PC-3 (cell line): ENCODE measurements at places on chromosomes 6 and 20.
A peak's percentile ranks its signal among the peaks of the same experiment; 100 is the strongest.

DNA sequence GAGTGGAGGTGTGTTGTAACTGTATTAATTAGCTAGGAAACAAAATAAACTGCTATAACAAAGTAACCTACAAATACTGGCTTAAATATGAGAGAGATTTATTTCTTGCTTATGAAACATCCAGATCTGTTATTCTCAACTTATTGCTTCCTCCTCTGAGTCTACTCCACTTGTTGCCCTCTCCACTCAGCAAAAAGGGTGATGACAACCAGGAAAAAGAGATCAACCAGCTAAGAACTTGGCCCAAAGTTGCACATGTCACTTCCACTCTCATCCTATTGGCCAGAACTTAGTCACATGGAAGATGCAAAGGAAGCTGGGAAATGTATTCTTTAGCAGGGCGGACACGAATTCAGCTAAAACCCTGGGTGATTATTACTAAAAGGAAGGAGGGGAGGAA is 5.2 kb upstream of the TP53RK start:
- DNase-seq, result peak; percentile 25

DNA sequence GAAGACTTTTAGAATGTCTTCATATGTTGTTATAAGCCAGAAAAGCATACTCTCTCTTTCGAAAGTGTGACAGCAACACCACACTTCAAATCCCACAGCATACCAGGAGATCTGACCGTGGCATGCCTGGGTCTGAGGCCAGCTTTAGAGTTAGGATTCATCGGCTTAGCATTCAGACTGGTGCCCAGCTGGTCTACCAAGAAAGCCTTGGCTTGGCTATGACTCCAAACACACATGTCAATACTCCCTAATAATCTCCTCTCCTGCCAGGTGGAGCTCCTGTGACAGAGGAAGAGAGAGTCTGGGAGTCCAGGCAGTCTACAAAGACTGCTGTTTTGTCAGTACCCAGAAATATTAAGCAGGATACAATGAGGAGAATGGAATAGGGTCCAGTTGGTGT is 77.1 kb upstream of the MAN1A1 start:
- peak; percentile 5 for DNase-seq

DNA sequence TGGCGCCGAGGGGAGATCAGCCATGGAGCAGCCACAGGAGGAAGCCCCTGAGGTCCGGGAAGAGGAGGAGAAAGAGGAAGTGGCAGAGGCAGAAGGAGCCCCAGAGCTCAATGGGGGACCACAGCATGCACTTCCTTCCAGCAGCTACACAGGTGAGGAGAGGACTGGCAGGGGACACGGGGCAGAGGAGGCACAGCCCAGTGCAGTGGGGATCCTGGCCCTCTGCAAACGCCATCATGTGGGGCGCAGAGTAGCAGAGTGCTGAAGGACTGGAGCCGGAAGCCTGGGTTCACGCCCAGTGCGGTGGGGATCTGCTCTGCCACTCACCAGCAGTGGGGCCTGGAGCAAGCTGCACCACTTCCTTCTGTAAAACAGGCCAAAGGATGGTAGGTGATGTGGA is 41.1 kb upstream of the FANCE start:
- DNase-seq, result no peak

GRCh38 chr6:5619249-5619648 is 357.9 kb downstream of the FARS2 start:
- DNase-seq, result no peak

- no peak for DNase-seq
Observed at GRCh38 chr6:43669050-43669921, 18.3 kb downstream of the MRPS18A start.

- no peak for DNase-seq
Observed at GRCh38 chr6:42220807-42221206, 3.1 kb upstream of the MRPS10 start.

DNA sequence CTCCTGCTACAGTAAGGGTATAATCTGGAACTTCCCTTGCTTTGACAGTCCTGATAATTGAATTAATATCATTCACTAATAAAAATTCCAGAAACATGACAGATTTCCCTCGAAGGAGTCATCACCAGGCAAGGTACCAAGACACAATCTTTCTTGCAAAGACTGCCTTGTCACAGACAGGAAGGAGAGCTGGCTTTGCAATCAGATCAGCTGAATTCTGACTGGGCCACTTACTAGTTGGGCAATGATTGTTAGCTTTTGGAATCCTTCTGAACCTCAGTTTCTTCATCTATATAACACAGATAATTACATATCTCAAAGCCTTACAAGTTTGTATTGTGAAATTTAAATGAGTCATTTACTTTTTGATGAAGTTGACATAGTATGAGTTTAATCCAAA is 344.2 kb downstream of the RFPL4B start:
- peak; percentile 92 for DNase-seq

DNA sequence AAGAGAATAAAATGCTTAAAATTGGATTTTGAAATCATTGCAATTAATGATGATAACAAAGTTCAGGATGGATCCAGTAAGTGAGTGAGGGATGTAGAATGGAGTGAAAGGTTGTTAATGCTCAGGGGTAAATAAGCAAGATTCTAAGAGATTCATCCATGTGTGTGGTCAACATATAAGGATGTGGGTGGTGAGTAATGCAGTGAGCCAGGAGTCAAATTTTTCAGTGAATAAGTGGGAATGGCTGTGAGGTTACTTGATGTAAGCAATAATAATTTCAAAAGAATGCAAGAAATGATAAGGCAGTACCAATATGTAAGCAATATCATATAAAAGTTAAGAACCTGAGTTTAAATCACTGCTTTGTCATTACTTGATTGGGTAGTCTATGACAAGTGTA is 207.5 kb upstream of the ADGRB3 start:
- peak; percentile 79 for DNase-seq

GRCh38 chr6:90274451-90275030 is 22.1 kb downstream of the BACH2 start:
- DNase-seq, result no peak

- DNase-seq, result peak; percentile 86
Observed at GRCh38 chr6:64330694-64331307, 695.2 kb downstream of the PHF3 start.

DNA sequence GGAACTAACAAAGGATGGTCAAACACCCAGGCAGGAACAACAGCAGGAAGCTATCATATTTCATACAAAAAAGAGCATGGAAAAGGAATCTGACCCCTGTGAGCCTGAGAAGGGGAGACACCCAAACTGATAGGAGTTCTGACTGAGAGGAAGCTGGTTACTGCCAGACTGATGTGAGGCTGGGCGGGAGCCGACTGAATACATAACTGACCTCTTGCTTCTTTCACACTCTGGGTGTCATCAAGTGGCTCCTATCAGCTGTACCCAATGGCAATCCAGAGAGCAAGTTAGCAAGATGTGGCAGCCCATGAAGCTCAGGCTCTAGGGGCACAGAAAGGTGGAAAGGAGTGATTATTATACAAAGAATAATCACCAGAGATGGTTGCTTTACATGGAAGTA is 795.1 kb upstream of the HS3ST5 start:
- DNase-seq, result no peak

DNA sequence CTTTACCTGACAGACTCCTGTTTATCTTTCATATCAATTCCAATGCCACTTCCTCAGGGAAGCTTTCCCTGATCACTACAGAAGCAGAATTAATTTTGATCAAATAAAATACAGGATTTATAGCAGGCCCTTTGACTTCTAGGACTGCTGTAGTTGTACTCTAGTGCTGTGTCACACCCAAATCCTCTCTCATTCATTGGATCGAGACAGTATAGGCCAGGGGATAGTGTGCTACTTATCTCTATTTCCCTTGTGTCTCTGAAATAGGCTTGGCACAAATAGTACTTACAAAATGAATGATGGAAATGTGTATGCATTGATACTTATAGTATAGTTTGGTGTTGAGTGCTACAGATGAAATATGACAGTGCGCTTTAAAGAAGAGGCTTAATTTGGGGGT is 19.8 kb downstream of the RALY start:
- DNase-seq, result no peak

GRCh38 chr6:14709066-14709670 is 536.7 kb upstream of the JARID2 start:
- DNase-seq, result peak; percentile 69

DNA sequence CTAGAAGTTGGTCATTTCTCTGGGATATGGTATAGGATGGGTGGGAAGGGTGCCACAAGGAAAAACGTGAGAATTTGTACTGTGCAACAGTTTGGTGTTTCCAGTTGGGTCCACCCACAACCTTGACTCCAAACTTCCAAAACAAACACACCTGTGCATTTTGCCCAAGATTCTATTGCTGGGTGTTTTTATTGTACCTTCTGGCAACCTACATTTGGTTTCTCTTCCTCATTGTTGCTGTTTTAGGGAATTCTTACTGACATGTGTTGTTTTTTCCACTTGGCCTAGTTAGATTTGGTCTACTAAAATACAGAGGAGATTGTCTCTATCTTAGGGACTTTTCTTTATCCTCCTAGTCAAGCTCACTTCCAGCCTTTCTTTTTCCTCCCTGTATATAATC is 16.7 kb downstream of the TULP4 start:
- DNase-seq, result no peak

GRCh38 chr20:53226826-53227225 is 254.7 kb downstream of the TSHZ2 start:
- no peak for DNase-seq

DNA sequence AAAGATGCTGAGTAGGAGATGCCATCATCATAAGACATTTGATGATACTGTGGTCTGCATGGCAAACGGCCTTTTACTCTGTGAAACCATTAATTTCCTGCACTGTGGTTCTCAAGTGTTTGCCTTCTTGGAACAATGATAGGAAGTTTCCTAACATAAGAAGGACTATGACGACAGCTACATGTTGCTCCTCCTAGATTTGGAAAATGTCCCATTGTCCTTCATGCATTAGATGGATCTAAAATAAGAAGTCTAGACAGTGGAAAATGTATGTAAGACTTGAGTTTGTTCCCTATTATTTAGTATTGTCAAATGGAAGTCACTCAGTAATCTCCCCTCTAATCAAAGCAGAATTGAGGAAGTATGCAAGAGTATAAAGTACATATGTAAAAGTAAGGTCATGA is 98.5 kb upstream of the TMEM170B start:
- DNase-seq, result no peak

DNA sequence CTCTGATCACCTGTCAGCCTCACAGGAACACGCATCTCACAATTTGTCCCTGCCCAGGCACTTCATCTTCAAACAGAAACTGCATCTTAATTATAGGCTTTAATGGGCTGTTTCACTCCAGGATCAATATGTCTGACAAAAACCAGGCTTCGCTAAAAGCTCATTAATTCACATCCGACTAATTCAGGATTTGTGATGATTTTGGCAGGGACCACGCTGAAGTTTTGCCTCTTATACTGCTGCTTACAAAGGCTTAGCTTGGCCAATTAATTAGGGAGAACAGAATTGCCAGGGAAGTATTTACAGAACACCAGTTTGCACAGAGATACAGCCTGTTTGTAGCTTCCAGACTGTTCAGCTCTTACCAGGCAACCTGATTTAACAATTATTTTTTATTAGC is 541.0 kb upstream of the SPTLC3 start:
- no peak for DNase-seq

DNA sequence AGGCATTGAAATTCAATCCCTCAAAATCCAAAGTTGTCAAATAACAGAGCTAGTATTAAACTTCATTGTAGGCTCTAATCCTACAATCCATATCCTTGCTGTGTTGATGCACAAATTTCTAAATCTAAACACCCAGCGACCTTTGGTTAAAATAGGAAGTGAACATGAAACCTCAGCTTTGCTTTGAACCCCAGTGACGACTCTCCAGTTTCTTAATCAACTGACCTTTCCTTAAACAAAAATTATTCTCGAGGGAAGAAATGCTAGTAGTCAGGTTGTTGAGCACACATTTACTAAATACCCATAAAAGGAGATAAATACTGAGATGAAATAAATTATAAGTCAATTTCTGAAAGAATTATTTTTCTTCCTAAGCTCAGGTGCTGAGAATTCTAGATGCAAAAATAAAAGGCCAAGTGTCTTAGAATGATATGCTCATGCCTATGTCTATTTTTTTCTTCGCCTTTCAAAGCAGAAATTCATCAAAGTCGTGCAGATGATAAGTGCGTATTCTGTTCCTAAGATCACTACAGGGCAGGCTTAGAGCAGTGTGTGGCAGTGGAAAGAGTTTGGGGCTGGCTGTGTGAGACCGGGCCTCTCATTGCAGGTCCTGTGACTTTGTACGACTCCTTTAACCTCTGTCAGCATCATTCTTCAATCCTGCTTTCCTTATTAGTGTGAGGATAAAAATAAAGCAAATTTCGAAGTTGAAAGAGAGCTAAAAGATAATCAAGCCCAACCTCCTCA is 208.7 kb downstream of the PRL start:
- DNase-seq, result no peak

- DNase-seq, result no peak
Observed at GRCh38 chr6:15999201-15999600, 129.7 kb upstream of the MYLIP start.

DNA sequence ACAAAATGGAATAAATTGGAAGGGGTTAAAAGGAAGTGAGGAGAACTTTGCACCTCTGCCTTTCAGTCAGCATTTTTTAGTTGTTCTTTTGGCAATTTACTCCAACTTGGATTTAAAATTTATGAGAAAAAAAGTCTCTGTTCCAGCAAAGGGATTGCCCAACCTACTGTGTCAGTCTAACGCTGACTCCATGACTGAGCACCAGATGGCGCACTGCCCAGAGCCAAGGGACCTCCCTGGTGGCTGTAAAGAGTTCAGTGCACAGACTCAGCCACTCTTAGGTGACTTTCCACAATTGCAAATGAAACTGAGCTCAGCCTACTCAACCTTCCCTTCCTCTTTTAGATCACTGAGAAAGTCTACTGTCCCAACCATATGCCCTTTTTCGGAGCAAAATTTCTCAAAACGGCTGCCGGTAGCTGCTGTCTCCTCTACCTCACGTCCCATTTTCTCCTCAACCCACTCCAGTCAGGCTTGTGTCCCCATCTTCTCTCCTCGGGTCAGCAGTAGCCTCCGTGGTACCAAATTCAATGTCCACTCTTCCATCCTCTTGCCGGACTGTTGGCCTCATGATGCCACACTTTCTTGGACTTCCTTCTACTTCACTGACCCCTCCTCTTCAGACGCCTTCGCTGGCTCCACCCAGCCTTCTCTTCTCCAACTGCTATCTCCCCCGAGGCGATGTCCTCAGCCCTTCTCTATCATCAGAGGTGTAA is 38.7 kb downstream of the GSTA2 start:
- peak; percentile 80 for DNase-seq

DNA sequence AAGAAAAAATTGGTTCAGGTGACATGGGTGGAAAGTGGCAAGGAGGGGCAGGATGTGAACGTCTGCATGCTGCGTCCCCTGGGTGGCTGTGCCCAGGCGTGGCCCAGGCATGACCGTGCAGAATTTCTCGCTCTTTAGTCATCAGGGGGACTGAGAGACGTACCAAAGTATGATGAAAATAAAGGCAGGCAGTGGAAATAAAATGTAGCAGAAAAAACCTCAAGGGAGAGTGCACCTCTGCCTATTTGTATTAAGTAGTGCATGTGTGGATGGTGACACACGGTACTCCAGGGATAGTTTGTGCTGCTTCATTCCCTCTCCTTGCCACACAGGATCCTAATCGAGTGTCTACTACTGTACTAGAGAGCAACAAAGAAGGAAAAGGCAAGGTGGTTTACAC is 81.1 kb downstream of the ATP9A start:
- DNase-seq, result peak; percentile 98
